ENCODE measurements at places on chromosomes 3 and 15.
A peak's percentile ranks its signal among the peaks of the same experiment; 100 is the strongest.

DNA sequence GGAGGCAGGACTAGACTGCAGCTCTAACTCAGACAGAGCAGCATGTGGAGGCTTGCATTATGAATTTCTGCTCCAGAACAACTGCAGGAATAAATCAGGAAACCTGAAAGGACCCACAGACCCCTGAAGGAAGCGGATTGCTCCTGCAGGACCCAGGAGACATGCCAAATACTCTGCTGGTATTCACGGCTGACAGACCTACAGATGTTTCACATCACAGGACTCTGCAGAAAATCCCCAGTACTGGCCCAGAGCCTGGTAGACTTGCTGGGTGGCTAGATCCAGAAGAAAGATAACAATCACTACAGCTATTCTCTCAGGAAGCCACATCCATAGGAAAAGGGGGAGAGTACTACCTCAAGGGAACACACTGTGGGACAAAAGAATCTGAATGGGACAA is 942.1 kb downstream of the AGBL1 start:
- DNase-seq: no peak

DNA sequence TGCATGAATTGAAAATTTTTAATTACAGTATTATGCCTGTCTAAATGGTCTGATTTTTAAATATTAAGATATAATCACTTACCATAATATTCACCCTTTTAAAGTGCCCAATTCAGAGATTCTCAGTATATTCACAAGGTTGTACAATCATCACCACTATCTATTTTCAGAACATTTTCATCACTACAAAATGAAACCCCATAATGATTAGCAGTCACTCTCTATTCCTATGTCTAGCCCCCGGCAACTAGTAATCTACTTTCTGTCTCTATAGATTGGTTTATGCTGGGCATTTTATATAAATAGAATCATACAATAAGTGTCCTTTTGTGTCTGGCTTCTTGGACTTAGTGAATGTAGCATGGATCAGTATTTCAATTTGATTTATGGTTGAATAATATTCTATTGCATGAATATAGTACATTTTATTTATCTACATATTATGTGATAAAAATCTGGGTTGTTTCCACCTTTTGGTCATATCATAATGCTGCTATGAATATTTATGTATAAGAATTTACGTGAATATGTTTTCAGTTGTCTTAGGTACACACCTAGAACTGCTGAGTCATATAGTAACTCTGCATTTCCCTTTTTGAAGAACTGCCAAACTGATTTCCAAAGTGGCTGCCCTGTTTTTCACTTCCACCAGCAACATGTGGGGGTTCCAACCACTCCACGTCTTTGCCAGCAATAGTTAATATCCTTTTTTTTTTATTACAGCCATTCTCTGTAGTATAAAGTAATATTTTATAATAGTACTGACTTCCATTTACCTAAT is 485.7 kb upstream of the ZNF385D start:
- DNase-seq: no peak

- no peak for DNase-seq
Measured at GRCh38 chr3:158261371-158261991, 151.6 kb downstream of the RSRC1 start.

DNA sequence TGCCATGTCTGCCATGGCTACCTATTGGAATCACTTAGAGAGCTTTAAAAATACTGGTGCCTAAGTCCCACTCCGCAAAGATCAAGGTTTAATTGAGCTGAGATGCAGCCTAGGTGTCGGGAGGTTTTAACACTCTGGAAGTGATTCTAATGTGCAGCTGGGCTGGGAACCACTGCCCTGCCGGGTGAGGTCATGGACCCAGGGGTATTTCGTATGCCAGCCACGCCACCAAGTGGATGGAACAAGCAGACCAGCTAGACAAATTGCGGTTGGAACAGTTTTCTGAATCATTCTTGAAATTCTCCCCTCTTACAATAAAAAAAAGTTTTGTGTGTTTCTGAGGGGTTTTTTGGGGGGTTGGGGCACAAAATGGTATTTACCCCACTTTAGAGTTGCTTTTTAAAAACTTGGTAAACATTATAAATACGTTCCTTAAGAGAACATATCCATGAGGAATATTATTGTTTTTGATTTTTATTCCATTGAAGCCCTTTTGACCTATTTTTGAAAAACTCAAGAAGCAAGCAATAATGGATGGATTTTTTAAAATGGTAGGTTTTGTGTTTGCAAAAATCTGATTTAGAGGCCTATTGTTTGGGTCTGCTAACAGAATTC is 66.2 kb upstream of the CSTA start:
- DNase-seq: peak; percentile 57

GRCh38 chr3:98800401-98800800 is 37.3 kb downstream of the ST3GAL6 start:
- no peak for DNase-seq

GRCh38 chr3:152113413-152113812 is 155.3 kb upstream of the MBNL1 start:
- no peak for DNase-seq

- no peak for DNase-seq
Measured at GRCh38 chr3:188819939-188820338, 351.8 kb upstream of the TPRG1 start.

- DNase-seq: no peak
Measured at GRCh38 chr3:135915206-135915605, 50.3 kb upstream of the PPP2R3A start.

DNA sequence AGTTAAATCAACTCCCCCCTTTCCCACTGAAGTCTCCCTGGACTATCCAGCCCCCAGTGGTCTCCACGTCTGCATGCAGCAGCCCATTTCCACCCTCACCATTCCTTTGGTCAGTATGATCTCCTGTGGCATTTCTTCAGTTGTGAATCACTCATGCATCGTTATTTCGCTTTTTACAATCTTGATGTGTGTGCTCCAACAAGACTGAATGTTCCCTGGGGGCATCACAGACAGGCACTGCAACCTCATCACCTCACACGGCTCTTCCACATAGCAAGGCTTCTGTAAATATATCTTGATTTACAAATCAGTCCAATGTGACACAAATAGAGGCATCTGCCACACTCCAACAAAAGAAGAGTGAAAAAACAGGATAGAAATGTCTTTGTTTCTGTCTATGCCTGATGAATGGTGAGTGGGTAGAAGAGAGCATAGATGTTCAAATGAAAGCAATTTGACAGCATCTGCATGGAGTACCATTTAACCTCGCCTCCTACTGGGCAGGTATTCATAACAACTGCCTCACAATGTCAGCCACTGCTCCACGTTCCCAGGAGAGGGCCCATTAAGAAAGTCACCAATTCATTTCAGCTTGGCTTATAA is 5.2 kb downstream of the HEG1 start:
- no peak for DNase-seq

GRCh38 chr3:127637971-127638370 is 9.0 kb downstream of the PODXL2 start:
- DNase-seq: no peak

- no peak for DNase-seq
Measured at GRCh38 chr3:180913581-180914404, 1.3 kb downstream of the FXR1 start.

DNA sequence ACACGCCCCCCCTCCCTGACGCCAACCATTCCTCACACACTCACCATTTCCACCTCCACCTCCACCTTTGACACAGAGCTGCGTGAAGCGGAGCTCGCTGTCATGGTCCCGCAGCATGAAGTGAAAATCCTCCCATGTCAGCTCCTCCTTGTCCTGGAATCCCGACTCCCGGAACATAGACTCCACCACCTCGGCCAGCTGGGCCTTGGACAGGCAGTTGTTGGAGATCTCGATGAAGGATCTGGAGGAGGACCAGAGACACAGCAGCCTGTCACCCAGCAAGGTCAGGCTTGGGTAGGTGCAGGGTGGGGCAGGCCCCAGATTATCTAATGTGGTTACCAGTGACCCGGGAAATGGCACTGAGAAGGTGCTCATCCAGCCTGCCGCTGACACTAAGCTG is 12.2 kb downstream of the DUOX2 start:
- DNase-seq: no peak

- DNase-seq: no peak
Measured at GRCh38 chr3:194373899-194374298, 4.4 kb upstream of the LRRC15 start.

- DNase-seq: no peak
Measured at GRCh38 chr3:180615954-180616353, 14.0 kb downstream of the TTC14 start.

DNA sequence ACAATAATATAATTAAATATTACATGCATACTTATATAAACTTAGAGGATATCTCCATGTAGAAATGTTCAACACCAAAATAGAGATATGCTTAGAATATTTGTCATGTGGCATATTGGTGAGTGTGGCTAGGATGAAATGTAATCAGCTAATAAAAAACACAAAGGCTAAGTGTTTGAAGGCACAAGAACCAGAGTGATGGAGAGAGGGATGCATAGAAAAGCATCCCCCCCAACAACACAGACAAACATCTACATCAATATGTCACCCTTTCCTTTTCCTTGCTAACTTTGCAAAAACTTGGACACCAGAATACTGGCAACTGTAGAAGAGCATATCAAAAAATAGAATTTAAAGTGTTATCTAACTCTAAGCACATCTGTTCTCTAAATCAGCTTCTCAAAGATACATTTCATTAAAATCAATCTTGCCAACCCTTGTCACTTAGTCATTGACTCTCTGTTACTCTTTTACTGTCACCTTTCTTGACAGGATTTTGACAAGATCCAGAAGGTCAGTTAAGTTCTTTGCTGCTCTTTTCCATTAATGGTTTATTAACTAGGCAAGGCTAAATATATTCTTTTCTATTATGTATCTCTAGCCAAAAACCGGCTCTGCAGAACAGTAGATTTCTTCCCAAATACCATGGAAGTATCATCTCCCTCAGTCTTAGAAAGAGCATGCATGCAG is 695.9 kb downstream of the OTOL1 start:
- DNase-seq: no peak

DNA sequence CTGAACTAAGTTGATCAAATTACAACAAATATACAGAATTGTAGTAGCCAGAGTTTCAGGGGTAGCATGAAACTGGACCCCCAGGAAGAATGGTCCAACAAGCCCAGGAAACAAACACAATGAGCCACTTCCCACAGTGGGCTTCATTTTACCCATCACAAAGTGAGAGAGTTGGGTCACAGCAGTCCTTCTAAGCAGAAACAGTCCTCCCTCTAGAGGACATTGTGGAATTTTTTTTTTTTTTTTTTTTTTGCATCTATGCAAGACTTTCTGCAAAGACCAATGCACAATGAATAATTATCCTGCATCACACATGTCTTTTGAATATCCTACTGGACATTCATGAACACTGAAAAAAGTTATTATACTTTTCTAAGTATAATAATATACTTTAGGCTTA is 73.8 kb upstream of the ATP13A5 start:
- DNase-seq: no peak

DNA sequence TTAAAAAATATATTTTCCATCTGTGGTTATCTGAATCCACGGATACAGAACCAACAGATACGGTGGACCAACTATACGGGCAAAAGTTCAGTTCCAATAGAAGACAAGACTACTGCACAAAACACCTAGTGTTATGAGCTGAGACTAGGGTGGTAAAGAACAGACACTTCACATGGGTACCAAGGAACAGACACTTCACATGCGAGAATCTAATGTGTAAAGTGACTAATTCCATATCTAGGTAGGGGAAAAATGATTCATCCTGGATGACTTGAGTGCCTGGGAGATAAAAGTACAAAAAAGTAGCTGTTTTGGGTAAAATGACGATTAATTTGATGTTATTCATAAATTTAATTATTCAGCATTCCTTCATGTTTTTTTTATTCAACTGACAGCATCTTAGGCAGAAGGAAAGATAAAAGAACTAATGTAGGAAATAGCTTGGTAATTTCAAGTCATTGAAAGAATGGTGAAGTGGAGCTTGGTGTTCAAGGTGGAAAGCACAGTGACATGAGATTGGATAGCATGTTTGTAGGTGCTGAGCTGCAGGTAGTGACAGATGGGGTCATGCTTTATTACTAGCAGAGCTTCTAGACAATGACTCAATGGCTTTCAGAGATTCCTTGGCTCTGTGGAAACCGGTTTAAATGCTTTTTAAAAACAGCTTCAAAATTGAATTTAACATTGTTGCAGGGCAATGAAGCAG is 5.2 kb downstream of the CD200 start:
- DNase-seq: no peak

- no peak for DNase-seq
Measured at GRCh38 chr15:39320886-39321285, 260.0 kb upstream of the THBS1 start.

GRCh38 chr15:63565536-63566186 is 31.5 kb upstream of the FBXL22 start:
- DNase-seq: no peak

DNA sequence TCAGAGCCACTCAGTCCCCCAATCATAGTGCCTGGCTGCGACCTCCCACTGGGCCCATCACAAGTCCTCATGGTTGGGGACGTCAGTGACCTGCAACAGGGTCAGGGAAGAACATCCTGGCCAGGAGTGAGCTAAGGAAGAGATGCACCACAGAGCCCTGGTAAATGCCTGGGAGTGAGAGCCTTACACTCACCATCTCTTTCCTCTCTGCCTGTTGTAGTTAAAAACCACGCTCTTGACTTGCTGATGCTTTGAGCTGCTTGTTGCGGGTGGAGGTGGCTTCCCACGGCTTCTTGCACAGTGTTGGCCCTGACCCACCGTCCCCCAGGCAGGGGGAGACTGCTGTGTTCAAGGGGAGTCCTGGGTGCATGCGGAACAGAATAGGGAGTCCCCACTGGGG is 91.1 kb upstream of the RGMA start:
- DNase-seq: no peak

DNA sequence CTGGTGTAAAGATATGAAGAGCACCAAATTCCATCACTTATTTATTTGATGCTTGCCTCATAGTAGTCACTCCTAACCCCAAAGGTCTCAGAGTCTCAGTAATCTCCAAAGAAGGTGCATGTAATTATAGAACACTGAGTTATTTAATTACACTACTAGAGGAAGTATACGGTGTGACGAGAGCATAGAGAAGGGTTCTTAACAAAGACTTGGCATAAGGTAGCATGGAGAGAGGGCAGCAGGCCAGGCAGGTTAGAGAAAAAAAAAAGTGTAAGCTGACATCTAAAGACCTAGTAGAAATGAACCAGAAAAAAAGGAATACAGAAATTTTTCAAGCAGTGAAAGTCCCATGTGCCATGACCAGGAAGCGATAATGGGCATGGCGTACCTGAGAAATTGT is 213.3 kb upstream of the TGFBR2 start:
- no peak for DNase-seq

GRCh38 chr3:153397794-153398193 is 235.8 kb downstream of the RAP2B start:
- DNase-seq: no peak

DNA sequence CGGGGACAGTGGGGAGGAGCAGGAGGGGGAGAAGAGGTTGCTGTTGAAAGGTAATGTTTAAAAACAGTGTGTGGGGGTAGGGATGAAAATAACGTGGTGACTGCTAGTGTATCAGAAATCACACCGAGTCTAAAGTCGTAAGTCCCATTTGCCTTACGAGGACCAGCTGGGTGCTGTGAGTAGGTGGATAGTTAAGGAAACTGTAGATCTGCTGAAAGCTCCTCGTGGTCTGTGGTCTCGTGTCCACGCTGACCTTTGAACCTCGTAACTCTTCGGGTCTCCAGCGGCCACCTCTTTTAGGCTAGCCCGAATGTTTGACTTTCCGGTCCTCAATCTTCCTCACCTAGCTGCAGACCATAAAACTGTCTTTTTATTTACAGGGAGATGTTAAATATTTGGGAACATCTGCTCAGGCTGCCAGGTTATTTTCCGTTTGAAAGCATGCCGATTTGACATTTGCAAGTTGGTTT is 29.3 kb upstream of the ST3GAL6 start:
- DNase-seq: no peak

GRCh38 chr3:114552527-114552812 is 258.6 kb downstream of the TIGIT start:
- DNase-seq: no peak

GRCh38 chr15:37107071-37107743 is 6.9 kb upstream of the MEIS2 start:
- no peak for DNase-seq

Measured in GM18507 (cell line).